Placental pericyte (primary cell): ENCODE measurements at places on chromosomes 2 and 18. TPM values are rescaled to one million over a fixed set of nuclear protein-coding genes. Genes with fewer than 3 reads are reported as not detected.

INPP5D gene
- total RNA-seq: 0.14 and 1.3 TPM in 2 replicates

PLCD4 gene
- total RNA-seq: 0.22 and 1.4 TPM in 2 replicates

GAD1 gene
- 0.22 and 0.43 TPM in 2 replicates for total RNA-seq

GATA6 gene
- total RNA-seq: 7.7 and 16.4 TPM in 2 replicates

DSC1 gene
- total RNA-seq: under 0.01 TPM in 1 of 2 replicates, not detected in the other

RAB11FIP5 gene
- 25.6 and 51.0 TPM in 2 replicates for total RNA-seq

IL36B gene
- 0.14 TPM in 1 of 2 replicates, not detected in the other for total RNA-seq

FKBP1B gene
- 2.0 and 5.3 TPM in 2 replicates for total RNA-seq

ITGB1BP1 gene
- 19.9 and 39.7 TPM in 2 replicates for total RNA-seq

KATNAL2 gene
- 0.88 and 1.6 TPM in 2 replicates for total RNA-seq

TDRD15 gene
- not detected in 2 replicates for total RNA-seq

MFF gene
- total RNA-seq: 55.5 and 70.5 TPM in 2 replicates

CYP26B1 gene
- under 0.01 and 4.9 TPM in 2 replicates for total RNA-seq

CFAP53 gene
- total RNA-seq: 0.22 TPM in 1 of 2 replicates, not detected in the other
